ENCODE measurements at places on chromosomes 2 and 18.

DNA sequence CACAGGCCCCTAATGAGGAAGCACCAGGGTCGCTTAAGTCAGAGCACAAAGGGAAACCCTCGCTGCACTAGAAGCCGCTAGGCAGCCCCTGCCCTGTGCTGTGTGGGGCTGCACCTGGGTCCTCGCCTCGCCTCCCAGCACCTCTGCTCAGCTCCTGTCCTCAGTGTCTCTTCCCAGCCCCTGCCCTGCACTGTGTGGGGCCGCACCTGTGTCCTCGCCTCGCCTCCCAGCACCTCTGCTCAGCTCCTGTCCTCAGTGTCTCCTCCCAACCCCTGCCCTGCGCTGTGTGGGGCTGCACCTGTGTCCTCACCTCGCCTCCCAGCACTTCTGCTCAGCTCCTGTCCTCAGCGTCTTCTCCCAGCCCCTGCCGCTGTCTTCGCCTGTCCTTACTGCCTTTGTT, 342.8 kb downstream of the EIPR1 start:
- H3K4me3 ChIP-seq, result no peak overlapping the region
- no peak overlapping the region for H3K27ac ChIP-seq
- no peaks in the 10 kb centered on the region for H3K36me3 ChIP-seq
- peaks cover 86% of the 10 kb centered on the region for H3K27me3 ChIP-seq

GRCh38 chr2:58215429-58215828, 25.7 kb downstream of the FANCL start:
- no peak overlapping the region for H3K27ac ChIP-seq
- no peaks in the 10 kb centered on the region for H3K4me1 ChIP-seq
- no peak for DNase-seq
- no peaks in the 10 kb centered on the region for H3K27me3 ChIP-seq
- peaks cover 45% of the 10 kb centered on the region for H3K36me3 ChIP-seq
- no peak overlapping the region for H3K4me3 ChIP-seq

GRCh38 chr2:188267776-188268175, 23.9 kb upstream of the GULP1 start:
- no peaks in the 10 kb centered on the region for H3K27me3 ChIP-seq
- no peak overlapping the region for H3K27ac ChIP-seq
- no peak for DNase-seq
- no peaks in the 10 kb centered on the region for H3K4me1 ChIP-seq
- H3K4me3 ChIP-seq, result no peak overlapping the region
- H3K36me3 ChIP-seq, result no peaks in the 10 kb centered on the region

DNA sequence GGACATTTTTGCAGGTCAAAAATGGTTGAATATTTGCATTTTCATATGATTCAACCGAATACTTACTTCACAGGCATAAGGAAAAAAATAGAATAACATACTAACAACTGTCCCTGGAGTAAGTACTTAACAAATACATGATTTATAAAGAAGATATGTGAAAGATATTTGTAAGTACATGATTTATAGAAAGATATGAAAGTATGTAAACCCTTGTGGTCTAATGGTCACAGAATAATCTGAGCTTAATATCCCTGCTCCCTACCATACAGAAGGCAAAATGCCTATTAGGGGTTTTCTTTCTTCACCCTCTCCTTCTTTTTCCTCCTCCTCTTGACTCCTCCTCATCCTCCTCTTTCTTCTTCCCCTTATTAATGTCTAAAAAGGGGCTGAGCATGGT, 20.6 kb upstream of the ACTR3 start:
- no peaks in the 10 kb centered on the region for H3K4me1 ChIP-seq
- no peaks in the 10 kb centered on the region for H3K36me3 ChIP-seq
- DNase-seq, result no peak
- H3K4me3 ChIP-seq, result no peak overlapping the region

DNA sequence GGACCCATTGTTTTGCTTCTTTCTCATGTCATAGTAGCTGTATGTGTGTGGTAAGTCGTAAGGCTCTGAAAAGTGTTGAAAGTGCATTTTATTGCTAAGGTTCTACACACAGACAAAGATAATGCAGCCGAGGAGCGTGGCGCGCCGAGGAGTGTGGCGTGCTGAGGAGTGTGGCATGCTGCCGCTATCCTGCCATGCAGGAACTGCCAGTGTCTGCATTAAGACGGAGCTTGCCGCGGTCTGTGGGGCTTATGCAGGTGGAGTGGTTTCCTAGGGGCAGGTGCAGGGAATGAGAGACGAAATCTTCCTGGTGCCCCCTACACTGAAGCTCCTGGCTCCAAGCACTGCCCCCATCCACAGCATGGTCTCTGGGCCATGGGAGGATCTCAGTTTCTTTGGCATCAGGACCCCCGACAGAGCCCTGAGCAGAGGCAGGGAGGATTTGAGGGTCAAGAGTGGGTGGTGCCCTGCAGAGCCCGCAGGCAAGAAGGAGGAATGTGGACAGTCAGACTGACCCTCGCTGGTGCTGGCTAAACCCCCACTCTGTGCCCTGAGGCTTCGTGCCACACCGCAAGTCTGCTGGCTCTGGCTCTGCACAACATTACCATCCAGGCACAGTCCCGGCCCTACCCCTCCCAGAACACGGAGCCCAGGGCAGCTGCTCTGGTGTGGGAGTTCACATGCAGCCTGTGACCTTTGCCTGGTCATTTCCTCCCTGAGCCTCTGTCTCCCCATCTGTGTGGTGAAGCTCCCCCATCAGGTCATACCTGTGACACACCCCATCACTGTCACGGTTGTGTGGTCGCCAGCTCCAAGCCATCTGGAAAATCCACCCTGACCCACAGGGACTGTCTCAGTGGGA, 3.2 kb downstream of the SNED1 start:
- no peak overlapping the region for H3K27ac ChIP-seq
- H3K27me3 ChIP-seq, result peaks cover 19% of the 10 kb centered on the region
- 0 out of 2 replicates have a peak, but pooled peaks cover 4% of the 10 kb centered on the region for H3K4me1 ChIP-seq

DNA sequence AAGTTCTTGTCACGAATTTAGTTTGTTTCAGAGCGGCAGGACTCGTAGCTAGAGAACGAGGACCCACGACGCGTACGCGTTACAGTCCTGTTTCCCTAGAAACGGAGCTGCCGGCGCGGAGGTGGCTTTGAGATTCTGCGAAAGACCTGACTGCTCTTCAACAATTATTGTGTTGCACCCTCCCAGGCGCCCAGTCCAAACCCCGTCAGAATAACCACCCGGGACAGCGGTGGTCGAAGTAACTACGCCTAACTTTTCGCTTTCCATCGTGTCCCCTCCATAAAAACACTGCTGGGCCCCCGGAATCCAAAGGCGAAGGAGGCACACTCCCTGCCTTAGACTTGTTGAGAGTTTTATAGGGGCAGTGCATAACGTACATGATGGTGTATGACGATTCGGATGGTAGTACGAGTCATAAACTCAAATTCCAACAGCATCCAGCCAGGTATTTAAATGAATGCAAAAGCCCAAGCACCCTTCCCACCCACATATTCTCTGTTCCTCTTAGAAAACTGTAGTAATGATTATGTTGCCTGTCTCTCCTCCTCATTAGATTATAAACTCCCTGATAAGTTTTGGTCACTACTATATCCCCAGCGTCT, 651 bp upstream of the STAM2 start:
- peak overlapping the region; percentile 84 for H3K27ac ChIP-seq
- peak overlapping the region; percentile 83 for H3K4me3 ChIP-seq
- no peaks in the 10 kb centered on the region for H3K36me3 ChIP-seq
- peaks cover 22% of the 10 kb centered on the region for H3K4me1 ChIP-seq
- DNase-seq, result no peak
- H3K27me3 ChIP-seq, result no peaks in the 10 kb centered on the region

DNA sequence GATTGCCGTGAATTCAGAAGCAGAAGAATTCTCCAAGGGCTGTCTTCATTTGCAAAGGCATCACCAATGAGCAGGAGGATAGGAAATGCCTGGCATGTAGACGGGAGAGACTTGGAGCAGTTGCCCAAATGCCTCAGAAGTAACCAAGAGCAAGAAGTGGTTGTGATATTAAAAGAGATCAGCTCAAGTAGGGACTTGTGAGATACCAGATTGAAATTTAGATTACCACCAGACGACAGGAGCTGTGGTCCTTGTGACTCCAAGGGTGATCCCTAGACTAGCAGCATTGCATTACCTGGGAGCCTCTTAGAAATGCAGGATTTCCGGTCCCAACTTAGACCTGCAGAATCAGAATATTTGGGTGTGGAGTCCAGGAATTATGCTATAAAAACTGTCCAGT, 228.6 kb upstream of the EPAS1 start:
- peak overlapping the region; percentile 89 for H3K27ac ChIP-seq
- no peaks in the 10 kb centered on the region for H3K36me3 ChIP-seq
- DNase-seq, result peak; percentile 96
- no peaks in the 10 kb centered on the region for H3K27me3 ChIP-seq
- peaks cover 79% of the 10 kb centered on the region for H3K4me1 ChIP-seq
- peak overlapping the region; percentile 27 for H3K4me3 ChIP-seq

DNA sequence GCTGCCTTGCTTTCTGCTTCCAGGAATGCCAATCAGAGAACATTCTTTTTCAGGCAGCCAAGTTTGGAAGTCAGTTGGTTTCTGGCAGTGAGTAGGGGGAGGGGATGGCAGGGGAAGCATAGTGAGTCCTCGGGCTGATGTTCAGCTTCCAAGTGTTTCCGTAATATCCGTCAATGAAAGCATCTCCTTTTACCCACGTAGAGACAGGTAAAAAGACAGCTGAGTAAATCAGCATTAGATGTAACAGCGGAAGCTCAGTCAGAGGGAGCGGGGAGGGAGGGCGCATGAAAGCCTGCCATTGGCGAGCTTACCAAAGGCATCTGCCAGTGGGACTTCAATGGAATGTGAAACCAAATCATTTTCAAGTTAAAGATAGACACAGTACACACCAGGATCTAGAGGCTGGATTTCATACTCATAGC, 117.1 kb upstream of the DTNA start:
- H3K27ac ChIP-seq, result no peak overlapping the region
- H3K4me3 ChIP-seq, result no peak overlapping the region
- H3K36me3 ChIP-seq, result no peaks in the 10 kb centered on the region
- no peaks in the 10 kb centered on the region for H3K4me1 ChIP-seq

DNA sequence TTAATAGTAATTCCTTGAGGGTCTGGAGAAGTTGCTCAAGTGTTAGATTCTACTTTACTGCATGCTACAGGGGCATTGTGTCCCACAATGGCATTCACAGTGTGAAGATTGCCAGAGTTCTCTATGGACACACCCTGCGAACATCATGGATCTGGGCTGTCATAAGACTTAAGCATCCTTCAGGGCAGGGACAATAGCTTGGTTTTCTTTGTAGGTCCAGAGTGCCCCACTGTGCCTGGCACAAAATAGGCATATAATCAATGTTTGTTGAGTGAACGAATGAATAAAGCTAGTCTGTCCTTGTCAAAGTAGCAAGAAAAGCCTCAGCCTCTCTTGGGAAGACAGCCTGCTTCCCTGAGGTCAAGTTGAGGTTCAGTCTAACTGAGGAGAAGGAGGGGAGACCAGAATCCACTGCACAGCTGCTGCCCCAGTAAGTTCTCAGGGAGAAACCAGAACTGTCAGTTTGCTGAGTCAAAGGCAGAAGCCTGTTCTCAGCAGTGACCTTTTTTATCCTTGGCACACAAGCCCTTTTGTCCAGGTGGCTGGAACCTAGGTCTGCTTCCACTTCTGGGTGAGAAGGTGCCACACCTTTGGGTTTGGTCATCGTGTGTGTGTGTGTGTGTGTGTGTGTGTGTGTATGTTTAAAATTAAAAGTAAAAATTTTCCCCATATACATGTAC, 15.0 kb downstream of the INPP4A start:
- peaks cover 53% of the 10 kb centered on the region for H3K4me1 ChIP-seq
- no peaks in the 10 kb centered on the region for H3K36me3 ChIP-seq
- H3K27me3 ChIP-seq, result no peaks in the 10 kb centered on the region
- H3K4me3 ChIP-seq, result no peak overlapping the region
- DNase-seq, result peak; percentile 60

GRCh38 chr18:63823516-63824219, 48.5 kb downstream of the SERPINB7 start:
- H3K4me1 ChIP-seq, result no peaks in the 10 kb centered on the region
- no peaks in the 10 kb centered on the region for H3K36me3 ChIP-seq
- no peaks in the 10 kb centered on the region for H3K27me3 ChIP-seq
- DNase-seq, result no peak
- H3K4me3 ChIP-seq, result no peak overlapping the region
- H3K27ac ChIP-seq, result no peak overlapping the region

DNA sequence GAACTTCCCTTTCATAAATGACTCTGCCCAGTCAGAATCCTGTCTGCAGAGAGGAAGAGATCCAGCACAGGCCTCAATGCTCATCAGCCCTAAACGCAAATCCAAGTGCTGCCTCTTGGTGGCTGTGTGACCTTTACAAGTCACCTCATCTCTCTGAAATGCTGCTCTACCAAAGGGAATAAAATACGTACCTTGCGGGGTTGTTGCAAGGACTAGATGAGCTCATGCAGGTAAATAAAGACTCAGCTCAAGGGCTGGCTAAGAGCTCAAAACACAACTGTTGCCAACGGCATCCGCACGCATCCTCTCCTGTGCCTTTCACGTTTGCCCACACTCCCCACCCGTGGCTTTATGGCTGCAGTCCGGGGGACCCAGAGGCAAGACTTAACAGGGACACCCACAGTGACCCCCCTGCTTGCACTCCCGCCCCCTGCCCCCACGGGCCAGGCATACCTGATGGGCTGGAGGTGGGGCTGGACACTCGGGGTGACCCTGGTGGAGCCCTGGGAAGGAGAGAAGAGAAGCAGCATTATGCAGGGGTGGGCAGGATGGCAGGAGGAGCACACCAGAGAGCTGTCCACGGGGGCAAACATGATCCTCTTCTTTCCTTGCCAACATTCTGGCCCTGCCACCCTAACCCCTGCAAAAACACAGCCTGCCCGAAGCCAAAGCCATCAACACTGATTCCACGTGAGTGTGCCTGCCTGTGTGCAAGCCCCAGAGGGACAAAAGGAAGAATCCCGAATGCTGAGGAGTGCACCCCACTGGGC, 102.6 kb downstream of the TNS1 start:
- peaks cover 17% of the 10 kb centered on the region for H3K27me3 ChIP-seq
- no peak for DNase-seq
- H3K36me3 ChIP-seq, result no peaks in the 10 kb centered on the region

DNA sequence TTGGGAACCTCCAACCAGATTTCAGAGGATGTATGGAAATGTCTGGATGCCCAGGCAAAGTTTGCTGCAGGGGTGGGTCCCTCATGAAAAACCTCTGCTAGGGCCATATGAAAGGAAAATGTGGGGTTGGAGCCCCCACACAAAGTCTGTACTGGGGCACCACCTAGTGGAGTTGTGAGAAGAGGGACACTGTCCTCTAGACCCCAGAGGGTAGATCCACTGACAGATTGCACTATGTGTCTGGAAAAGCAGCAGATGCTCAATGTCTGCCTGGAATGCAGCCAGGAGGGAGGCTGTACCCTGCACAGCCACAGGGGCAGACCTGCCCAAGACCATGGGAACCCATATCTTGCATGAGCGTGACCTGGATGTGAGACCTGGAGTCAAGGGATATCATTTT, 573.7 kb upstream of the NXPH2 start:
- DNase-seq, result no peak
- H3K4me1 ChIP-seq, result no peaks in the 10 kb centered on the region
- no peak overlapping the region for H3K27ac ChIP-seq

DNA sequence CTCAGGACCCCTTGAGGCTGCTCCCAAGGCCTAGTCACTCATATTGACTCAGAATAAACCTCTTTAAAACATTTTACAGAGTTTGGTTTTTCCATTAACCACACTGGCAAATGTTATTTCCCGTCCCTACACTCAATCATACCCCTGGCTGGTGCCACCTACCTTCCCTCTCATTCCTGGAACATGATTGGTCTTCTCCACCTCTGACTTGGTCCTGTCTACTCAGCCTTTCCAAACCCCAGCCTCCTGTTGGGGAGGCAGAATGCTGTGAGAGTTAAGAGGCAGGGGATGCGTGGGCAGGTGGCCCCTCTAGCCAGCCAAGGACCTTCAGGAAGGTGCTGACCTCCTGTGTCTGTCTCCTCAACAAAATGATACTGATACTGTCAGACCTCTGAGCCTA, 149.3 kb downstream of the CABLES1 start:
- H3K4me3 ChIP-seq, result 0 out of 2 replicates have a peak overlapping the region, but pooled peaks have one; percentile 25
- H3K27ac ChIP-seq, result peak overlapping the region; percentile 99
- no peak for DNase-seq
- peaks cover 54% of the 10 kb centered on the region for H3K4me1 ChIP-seq
- H3K27me3 ChIP-seq, result no peaks in the 10 kb centered on the region

- no peaks in the 10 kb centered on the region for H3K27me3 ChIP-seq
Observed at GRCh38 chr18:36427369-36427768, 129.9 kb downstream of the FHOD3 start.

Data from PC-9 (cell line).